ENCODE measurements at places on chromosomes 3 and 15.

- DNase-seq, result no peak
These were observed 72.9 kb downstream of the TM4SF4 start for GRCh38 chr3:149547413-149547812.

DNA sequence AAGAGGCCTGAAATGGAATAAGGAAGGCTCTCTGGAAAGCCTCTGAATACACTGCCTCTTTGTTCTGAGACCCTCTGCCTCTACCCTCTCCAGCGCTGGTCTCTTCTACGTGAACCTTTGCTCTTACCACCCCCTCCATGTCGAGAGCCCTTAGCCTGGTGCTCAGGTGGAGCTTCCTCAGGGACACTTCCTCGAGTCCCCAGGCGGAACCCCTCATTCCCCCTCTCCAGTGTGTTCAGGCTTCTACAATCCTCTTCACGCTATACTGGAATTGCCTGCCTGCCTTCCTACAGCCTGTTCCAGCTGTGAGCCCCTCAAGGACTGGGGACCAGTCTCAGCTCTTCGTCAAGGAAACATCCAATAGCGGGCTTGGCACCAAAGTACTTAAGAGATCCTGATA, 7.4 kb downstream of the STIMATE start:
- DNase-seq, result no peak

DNA sequence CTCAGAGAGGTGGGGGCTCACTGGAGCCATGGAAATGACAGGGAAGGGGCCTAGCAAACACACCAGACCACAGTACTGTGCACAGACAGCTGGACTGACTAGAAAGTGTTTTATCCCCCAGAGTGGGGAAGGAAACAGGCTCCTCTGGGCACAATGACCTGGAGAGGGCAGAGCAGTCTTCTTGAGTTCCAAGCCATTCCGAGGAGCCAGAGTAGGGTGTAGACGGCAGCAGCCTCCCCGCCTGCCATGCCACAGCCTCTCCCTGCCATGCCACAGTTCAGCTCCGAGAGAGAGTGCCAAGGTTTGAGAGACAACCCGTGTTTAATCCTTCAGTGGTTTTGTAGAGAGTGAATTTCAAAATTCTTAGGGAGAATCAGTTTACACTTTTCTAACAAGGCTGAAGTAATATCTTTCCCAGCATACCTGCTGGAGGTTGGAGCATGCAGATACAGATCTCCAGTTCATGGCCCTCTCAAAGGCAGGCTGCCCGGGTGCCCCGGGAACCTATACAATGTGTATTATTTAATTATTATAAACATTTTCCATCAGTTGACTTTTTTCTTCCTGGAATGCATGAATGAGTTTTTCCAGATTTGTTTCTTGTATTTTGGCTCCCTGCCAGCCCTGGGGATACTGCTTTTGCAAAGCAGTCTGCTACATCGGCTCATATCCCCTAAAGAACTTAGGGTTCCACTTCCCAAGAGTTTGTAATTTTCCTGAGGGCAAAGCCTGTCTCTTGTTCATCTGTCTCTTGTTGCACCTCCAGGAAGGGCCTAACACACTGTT, 3.2 kb downstream of the PODXL2 start:
- no peak for DNase-seq

DNA sequence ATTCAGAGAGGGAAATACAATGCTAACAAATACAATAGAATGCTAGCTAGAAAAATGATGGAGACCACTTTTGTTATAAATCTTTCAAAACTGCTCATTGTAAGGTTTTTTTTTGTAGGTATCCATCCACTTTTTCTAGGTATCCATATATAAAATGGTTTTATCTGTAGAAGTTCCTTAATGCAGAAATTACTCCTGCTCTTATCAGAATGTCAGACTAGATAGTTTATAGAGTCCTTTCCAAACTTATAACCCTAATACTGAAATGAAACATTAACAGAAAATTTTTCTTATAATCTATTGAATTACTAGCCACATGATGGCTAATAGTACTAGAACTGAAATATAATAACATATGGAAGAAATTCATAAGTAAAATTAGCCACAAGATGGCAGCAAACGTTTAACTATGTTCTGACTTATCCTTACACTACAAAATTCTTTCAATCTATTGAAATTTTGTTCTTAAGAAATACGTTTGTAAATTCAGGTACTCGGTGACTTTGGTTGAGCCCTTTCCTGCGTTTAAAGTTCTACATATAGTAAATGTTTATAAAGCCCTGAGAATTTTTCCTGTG, 58.5 kb downstream of the ECT2 start:
- no peak for DNase-seq

DNA sequence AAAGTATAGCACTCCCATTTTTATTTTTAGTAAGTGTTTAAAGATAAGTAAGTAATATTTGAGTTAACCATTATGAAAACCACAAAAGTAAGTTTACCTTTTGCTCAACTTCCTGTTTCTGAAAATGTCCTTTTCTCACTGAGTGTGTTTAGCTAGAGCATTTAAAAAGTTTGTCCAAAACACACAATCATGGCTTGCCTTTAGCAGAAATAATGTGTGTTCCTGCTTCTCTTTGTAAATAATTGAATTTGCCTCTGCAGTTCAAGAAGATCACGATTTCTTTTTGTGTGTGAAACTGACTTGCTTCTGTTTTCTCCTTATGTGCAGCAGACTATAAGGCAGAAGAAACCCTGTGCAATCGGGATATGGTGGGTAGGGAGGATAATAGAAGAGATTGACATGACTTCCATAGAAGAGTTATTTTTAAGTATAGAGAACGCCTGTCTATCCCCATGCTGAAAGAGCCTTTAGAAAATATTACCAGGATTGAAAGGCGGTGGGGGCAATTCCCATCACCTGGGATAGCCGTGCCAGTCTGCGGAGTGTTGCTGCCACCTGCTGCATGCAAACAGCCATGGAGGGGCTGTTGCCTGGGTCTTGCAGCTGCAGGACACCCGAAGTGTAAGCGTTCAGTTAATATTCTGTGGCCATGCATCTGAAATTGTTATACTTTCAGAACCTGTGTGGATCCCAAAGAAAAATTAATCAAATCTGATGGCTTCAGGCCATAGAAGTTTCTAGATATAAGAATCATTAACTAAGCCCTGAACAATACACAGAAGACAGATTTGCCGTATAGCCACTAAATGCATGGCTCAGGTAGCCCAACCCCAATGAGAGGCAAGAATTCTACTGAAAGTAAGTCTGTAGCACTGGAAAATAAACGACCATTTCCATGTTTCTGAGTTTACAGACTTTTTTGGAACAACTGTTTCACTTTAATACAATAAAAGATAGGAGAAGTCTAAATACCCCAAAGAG, 2.4 kb upstream of the CD96 start:
- DNase-seq, result peak; percentile 83

- DNase-seq, result no peak
These were observed 989.5 kb downstream of the TUSC7 start for GRCh38 chr3:117699058-117699457.

DNA sequence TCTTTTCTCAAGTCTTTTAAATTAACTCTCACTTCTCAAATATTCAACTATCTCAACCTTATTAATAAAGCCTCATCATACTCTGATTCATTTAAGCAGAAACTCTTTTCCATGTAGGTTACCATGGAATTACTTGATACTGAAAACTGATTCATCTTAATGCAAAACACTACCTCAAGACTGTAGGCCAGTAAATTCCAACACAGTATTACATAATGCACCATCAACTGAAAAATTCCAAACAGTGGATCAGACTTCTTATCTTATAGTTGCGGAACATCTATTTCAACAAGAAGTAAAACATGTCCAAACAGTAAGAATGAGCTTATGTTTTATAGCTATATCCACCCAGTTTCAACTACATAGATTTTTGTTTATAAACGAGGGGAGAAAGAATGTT, 124.5 kb downstream of the PEAK1 start:
- DNase-seq, result no peak

GRCh38 chr15:43325039-43325684, 5.2 kb downstream of the LCMT2 start:
- DNase-seq, result no peak

DNA sequence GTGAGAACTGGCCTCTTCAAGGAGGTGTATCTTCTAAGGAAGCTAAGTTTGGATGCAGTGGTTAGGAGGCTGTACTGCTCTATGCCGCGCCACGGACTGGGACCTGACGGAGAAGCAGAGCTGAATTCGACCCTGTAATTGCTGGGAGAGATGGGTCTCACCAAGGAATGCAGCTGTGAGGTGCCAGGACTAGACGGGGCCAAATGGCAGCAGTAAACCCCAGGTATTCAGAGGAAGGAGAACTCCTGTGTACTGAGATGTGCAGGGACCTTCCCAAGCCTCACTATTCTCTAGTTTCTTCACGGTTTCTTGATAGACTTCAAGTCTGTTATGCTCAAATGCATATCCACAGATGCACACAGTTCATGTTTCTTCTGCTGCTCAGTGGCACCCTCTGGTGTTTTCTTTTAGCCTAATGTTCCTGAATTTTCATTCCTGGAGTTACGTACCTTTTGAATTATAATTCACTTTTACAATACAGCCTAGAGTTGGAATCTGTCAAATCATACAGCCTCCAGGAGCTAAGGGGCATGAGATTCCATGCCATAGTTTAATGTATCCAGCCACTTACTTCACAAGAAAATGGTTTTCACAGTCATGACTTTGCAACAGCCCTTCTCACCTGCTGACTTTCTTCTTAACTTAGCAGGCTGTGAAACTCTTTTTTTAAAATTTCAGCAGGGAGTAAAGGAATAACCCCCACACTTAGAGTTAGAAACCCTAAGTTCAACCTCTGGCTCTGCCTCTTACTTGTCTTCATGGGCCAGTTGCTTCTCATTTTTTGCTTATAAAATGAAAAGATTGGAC, 61.8 kb downstream of the GLDN start:
- no peak for DNase-seq

DNA sequence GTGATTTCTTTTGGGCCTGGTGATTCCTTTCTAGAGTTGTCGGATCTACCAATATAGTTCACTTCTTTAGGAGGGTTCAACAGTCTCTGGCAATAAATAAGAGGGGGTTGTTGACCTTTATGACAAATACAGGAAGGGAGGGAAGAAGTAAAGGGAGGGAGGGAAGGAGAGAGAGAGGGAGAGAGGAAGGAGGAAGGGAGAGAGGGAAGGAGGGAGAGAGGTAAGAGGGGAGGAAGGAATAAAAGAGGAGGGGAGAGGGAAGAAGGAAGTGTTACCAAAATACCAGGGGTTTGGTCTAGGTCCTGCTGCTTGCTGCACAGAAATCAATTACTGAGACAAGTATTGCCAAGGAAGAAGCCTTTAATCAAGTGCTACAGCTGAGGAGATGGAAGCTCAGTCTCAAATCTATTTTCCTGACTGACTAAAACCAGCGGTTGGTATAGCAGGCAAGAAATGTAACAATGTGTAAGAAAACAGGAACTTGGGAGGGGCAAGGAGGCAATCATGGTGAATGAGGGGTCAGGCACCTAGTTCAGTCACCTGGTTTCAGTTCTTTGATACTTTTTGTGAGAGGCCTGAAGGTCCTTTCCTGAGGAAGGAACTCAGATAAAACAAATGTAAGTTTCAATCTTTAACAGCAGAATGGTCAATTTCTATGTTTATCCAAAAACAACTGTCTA, 14.1 kb upstream of the TMEM40 start:
- no peak for DNase-seq

- DNase-seq, result no peak
These were observed 14.2 kb downstream of the NR1D2 start for GRCh38 chr3:23959135-23959900.

DNA sequence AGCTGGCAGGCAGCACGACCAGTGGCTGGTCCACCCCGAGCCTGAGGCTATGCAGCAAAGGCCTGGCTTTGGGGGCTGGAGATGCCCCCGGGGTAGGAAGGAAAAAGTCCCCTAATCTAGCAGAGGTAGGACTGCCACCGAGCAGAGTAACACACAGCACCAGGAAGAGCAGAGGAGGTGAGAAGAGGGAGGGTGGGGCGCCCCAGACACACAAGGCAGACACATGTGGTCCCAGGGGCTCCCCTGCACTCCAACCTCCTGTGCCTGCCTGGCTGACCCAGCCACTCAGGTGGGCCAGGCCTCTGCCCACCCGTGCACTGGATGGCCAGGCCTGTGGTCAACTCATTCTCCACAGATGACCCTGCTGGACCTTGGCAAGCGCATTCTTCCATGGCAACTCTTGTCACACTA, 112.4 kb downstream of the ADCY5 start:
- DNase-seq, result no peak

DNA sequence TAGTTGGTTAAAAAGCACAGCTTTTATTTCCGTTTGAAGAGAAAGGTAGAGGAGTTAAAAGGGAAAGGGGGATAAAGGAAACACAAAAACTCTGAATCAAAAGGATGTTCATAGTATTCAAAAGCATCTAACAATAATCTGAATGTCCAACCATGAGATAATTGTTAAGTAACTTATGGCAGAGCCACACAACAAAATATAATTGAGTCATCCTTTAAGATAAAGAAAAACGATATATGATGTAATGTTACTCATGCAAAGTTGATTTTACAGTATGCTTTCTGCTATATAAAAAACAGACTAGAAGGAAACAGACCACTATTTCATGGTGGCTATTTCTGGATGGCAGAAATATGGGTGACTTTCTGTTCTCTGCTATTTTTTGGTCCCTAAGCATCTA, 3.9 kb downstream of the XPC start:
- no peak for DNase-seq

- no peak for DNase-seq
These were observed 2.8 kb downstream of the PLXNB1 start for GRCh38 chr3:48426944-48427629.

DNA sequence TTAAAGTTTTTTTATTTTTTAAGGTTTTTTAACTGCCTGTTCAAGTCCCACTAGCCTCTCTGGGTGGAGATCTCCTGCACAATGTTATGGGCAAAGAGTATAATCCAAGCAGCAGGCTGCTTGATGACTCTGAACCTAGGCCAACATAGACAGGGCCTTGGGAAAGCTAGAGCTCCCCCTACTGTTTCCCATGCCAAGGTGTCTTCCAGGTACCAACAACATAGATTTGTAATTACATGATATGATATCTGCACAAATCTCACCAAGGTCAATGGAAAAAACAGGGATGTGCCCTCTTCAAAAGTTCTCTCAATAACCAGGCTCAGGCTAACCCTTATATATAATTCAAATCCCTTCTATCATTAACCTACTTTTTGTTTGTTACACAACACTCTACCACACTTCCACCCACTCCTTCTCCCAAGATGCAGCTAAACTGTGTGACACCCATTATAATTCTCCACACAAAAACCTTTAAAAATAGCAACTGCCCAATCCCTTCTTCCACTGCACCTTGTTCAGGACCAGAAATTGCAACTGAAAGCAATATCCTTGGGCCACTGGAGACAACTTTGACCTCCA, 43.8 kb downstream of the RBM15B start:
- no peak for DNase-seq

DNA sequence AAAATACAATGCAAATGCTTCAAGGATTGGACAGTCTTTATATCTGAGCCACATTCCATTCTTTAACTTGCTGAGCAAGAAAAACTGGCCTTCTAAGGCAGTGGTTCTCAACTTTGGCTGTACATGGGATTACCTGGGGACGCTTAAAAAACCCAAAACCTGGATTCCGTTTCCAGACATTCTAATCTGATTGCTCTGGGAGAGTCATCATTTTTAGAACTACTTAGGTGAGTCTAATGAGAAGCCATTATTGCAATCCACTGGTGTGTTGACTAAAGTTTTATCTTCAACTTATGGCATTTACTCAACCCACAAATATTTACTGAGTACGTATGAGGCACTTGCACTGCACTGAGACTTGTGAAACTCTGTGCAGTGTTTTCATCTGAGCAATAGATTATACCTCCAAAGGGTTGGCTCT, 195.7 kb upstream of the ATP11B start:
- no peak for DNase-seq

Measured in activated CD8-positive, alpha-beta memory T cell treated with anti-CD3 and anti-CD28 coated beads for 24 hours (primary cell).